ENCODE measurements at places on chromosomes 13 and 19.

- DNase-seq, result no peak
Measured at GRCh38 chr19:2329149-2329478, 630 bp downstream of the SPPL2B start.

- no peak for DNase-seq
Measured at GRCh38 chr13:60836821-60837220, 439.8 kb downstream of the TDRD3 start.

DNA sequence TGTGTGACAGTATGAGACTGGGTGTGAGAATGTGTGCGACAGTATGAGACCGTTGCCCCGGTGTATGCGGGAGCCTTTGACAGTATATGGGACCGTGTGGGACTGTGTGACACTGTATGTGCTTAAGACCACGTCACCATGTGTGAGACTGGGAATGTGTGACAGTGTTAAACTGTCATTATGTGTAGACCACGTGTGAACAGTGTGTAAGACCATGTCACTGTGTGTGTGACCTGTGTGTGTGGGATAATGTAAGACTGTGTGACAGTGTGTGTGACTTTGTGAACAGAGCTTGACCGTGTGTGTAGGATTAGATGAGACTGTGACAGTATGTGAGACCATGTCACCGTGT is 549 bp downstream of the ZNF583 start:
- no peak for DNase-seq

GRCh38 chr13:33362986-33363727 is 77.6 kb upstream of the STARD13 start:
- no peak for DNase-seq

- peak; percentile 38 for DNase-seq
Measured at GRCh38 chr13:21076253-21076652, 14.9 kb upstream of the LATS2 start.

DNA sequence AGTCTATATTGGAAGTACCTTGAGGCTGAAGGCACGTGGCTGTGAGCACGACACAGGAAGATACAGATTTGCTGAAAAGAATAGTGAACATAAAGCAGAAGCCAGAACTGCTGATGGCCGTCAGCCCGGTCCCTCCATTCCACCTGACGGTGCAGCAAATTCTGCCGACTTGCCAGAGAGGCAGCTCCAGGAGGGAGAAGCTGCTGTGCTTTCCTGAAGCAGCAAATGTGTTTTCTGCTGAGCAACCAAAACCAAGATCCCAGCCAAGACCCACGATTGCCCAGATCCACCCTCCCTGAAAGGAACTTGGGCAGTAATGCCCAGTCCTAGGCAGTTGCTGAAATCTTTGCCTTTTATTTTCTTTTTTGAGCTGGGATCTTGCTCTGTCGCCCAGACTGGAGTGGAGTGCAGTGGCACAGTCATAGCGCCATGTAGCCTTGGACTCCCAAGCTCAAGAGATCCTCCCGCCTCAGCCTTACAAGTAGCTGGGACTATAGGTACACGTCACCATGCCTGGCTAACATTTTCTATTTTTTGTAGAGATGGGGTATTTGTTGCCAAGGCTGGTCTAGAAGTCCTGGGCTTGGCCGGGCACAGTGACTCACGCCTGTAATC is 7.0 kb upstream of the RCN3 start:
- no peak for DNase-seq

DNA sequence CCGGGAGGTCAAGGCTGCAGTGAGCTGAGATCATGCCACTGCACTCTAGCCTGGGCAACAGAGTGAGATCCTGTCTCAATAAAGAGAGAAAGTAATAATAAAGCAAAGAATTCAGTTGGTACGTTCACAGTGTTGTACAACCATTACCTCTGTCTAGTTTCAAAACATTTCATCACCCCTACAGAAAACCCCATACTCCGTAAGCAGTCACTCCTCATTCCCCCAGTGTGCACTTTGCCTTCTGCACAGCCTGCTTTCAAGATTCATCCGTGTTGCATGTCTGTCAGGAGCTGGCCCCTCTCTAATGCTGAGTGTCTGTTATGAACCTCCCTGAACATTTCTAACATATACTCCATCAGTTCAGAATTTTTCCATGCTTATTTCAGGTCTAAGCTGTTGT is 9.4 kb downstream of the POLD1 start:
- DNase-seq, result no peak

GRCh38 chr19:57302020-57302465 is 18.2 kb upstream of the ZNF543 start:
- no peak for DNase-seq

Measured in WTC11 (cell line).